ENCODE measurements at places on chromosomes 12 and 14.

DNA sequence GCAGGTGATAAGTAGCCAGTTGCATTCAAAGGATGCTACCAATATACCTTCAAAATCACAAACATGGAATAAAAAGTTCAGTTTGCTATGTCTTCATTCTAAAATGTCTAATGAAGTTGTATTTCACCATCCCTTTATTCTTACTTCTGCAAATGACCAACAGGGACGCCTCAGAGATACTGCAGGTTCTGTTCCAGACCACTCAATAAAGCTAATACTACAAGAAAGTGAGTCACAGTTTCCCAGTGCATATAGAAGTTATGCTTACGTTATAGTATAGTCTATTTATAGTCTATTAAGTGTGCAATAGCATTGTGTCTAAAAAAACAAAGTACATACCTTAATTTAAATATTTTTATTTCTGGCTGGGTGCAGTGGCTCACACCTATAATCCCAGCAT lies 29.3 kb upstream of the EIF5 start:
- no peak for DNase-seq

GRCh38 chr12:122020795-122021192 lies 890 bp upstream of the BCL7A start:
- DNase-seq, result no peak

DNA sequence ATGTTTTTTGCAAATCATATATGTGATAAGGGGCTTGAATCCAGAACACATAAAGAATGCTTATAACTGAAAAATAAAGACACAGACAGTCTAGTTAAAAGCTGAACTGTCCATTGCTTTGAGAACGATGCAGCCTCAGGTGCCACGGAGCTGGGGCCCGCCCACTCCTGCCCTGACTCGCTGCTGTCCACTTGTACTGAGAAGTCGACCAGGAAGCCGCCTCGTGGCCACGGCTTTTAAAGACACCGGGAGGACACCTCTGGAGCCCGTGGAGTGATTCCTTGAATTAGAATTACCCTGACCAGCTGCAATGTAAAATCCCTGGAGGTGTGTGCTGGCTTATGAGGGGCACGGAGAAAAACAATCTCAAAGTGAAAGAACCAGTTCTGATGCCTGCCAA lies 23.9 kb upstream of the TEX22 start:
- no peak for DNase-seq

GRCh38 chr14:32379447-32379846 lies 50.3 kb downstream of the AKAP6 start:
- no peak for DNase-seq

- DNase-seq, result no peak
These were observed 55.3 kb downstream of the DACT1 start for GRCh38 chr14:58693048-58693447.

DNA sequence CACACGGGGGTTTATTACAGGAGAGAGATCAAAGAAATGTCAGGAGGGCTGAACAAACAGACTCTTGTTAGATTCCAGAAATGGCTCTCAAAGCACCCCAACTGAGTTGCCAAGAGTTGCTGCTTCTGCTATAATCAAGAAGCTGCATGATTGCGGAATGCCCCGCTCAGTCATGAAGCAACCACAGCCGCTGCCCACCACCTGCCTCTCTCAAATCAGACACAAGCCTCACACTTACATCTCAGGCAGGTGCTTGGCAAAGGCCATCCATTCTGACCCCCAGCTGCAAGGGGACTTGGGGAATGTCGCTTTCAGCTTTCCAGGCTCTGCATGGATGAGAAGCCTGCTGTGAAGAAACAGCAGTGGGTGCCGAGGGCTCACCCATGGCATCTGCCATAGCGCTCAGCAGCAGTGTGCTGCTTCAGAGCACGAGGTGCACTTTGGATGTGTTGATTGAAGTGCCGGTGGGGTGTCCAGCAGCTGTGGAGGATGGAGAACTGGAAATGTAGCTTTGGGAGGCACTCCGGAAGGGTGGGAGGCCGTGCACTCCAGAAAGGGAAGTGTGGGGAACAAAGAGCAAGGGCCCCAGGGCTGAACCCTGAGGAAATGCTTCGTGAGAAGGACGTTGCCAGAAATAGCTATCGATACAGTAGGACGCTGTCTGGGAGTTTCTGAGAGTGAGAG lies 37.7 kb downstream of the LRRC74A start:
- DNase-seq, result no peak

DNA sequence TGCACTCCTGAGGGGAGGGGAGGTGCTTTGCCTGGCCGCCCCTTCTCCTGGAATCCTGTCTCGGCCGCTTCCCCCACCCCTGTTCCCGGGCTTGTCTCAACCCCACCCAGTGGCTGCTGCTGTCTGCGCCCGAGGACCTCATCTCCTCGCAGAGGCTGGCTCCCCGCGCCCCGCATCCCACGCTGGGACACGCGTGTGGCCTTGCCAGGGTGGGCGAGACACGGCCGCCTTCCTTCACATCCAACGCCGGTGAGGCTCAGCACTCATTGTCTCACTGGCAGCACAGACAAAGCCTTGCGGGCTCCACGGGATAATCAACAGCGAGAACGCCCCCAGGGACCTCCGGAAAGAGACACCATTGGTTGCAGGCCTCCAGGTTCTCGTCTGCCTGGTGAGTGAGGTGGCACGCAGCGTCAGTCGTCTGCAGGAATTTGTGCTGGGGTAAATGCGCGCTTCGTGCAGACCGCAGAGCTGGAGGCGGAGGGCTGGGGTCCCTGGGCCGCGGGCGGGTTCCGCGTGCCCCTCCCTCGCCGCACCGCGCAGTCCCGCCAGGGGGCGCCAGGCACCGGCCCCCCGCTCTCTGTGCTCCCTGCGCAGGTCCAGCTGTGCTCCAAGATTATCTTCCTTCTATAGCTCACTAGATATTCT lies 26.8 kb downstream of the CCDC177 start:
- DNase-seq, result no peak

DNA sequence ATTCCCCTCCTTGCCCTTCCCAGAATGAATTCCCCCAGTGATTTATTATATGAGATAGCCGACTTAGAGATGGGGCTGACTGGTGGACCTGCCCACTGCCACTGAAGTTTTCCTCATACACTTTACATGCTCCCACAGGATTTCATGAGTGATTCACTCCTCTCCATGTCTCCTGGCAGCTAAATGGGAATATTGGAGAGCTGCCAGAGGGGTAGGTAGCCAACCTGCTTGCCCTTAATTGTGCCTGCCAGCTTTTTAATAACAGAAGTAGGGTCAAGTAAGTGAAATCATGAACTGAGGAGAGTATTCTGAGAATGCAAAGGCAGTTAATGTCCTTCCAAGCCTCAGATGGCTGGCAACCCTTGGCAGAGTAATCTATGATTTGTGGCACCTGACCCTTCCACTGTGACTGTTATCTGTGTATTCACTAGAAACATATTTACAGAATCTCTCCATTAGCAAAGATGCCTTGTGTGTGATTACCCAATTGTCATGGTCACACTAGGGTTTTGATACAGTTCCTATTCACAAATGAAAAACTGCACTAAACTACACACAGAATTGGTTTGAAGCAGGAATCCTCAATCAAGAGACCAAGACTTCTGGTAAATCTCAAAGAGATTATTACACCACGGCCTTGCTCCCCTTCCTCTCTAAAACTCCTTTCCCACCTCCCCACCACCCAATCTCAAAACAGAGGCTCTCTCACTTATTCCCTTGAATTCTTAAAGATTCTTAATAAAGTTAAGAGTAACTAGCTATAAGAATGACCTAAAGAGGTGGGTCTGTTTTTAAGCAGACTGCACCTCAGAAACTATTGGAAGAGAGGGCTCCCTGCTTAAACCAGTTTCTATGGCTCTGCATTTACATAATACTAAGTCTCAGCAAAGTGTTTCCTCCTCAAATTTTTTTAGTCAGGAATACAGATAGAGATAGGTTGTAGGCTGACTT lies 17.2 kb downstream of the NKX2-1 start:
- no peak for DNase-seq

- no peak for DNase-seq
These were observed 30.7 kb downstream of the DGLUCY start for GRCh38 chr14:91144425-91145145.

GRCh38 chr12:96360550-96360949 lies 39.7 kb downstream of the CDK17 start:
- no peak for DNase-seq

DNA sequence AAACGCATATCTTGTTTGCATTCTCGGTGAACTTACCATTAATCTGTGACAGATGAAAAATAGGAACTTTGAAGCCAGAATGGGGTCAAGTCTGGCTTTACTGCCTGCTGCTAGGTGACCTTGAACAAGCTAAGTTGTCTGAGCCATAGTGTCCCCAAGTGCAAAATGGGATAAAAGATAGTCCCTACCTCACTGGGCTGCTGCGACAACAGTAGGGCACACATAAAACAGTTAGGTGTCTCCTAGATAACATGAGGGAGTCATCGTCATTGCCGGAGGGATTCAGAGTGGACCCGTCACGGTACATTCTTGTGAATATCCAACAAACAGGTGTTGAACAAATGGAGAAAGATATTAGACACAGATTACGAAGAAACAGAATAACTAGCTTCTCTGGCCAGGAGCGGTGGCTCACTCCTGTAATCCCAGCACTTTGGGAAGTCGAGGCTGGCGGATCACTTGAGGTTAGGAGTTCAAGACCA lies 71.2 kb downstream of the NINJ2 start:
- no peak for DNase-seq

DNA sequence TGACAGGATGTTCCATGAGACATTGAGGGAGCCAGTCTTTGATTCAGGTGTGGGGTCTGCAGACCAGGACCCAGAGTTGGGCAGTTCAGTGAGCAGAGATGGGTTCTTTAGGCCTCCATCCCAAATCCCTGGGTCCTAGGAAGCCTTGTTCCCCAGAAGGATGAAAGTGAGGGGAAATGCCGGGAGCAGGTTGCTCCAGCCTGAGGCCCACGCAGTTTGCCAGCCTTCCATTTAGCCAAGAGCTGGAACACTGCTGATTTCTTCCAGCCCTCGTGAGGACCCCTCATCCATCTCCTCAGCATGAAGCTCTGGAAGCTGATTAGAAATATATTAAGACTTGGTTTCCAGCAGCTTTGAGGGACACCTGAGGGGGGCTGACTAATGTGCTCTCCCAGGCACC lies 12.1 kb downstream of the C14orf132 start:
- DNase-seq, result no peak
